ENCODE measurements at places on chromosomes 5 and 9. TPM values are rescaled to one million over a fixed set of nuclear protein-coding genes. Genes with fewer than 3 reads are reported as not detected.

Gene GLRA1
- polyA plus RNA-seq = not detected

Gene SPINK6
- polyA plus RNA-seq = 0.06 TPM

Gene MEF2C
- polyA plus RNA-seq = 1.7 TPM

Gene LIX1
- not detected for polyA plus RNA-seq

Gene ADCY2
- polyA plus RNA-seq = 0.06 TPM

Gene QRFP
- 0.16 TPM for polyA plus RNA-seq

Gene DIRAS2
- under 0.01 TPM for polyA plus RNA-seq

Gene POLK
- 3.2 TPM for polyA plus RNA-seq

Gene GRIN3A
- under 0.01 TPM for polyA plus RNA-seq

Gene MSX2
- 0.56 TPM for polyA plus RNA-seq

Gene EGR1
- polyA plus RNA-seq = 45.0 TPM

Gene KCNMB1
- 4.2 TPM for polyA plus RNA-seq

Gene BSPRY
- polyA plus RNA-seq = 17.2 TPM

Gene HAUS6
- polyA plus RNA-seq = 2.7 TPM

Gene CER1
- polyA plus RNA-seq = not detected

Gene C9orf43
- 0.20 TPM for polyA plus RNA-seq

Gene SOHLH1
- polyA plus RNA-seq = not detected

Gene FAXDC2
- 6.0 TPM for polyA plus RNA-seq

Gene PTGES2
- 59.0 TPM for polyA plus RNA-seq

All from esophagus (tissue), 2 donors.